ENCODE measurements at places on chromosomes 7 and 10.

DNA sequence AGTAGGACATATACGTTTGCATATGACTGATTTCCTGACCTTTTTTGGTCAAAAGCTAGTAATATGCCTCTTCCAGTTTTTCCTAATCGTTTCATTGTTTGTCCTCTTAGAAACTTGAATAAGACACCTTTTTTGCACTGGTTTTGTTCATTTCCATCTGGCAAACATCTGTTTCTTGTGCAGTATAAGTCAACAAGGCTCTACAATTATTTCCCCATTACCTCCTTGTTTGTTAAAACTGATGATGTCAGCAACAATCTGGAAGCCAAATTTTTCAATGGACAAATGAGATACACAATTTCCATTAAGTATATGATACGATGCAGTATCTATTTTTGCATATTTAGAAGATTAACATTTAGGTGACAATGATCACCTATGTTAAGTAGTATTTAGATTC, 148.8 kb downstream of the NRBF2 start:
- no peak for DNase-seq

- no peak for DNase-seq
Observed at GRCh38 chr7:140334341-140335057, 63.8 kb downstream of the SLC37A3 start.

DNA sequence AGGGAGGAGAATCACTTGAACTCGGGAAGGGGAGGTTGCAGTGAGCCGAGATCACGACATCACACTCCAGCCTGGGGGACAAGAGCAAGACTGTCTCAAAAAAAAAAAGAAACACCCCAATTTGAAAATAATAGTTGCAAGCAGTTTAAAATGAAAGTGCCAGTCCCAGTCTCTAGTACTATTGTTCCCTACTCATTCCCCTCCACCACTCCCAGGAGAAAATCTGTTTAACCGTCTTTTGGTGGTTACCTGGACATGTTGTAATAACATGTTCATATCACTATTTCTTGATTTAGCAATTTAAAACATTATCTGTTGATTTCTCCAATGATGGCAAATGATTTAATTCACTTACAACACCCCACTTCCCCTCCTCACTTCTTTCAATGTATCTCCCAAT, 44.7 kb downstream of the KIFBP start:
- no peak for DNase-seq

DNA sequence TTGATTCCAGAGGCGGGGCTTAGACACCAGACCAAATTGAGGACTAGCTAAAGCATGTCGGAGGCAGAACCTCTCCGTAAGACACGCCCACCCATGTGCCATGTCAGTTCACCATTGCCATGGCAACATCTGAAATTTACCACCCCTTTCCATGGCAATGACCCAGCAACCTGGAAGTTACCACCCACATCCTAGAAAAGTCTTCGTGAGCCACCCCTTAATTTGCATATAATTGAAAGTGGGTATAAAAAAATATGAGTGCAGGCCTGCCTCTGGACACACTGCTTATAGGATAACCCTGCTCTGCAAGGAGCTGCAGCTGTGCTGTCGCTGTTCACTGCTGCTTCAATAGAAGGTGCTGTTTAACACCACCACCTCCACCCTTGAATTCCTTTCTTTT, 28.0 kb downstream of the TMEM270 start:
- no peak for DNase-seq
